ENCODE measurements at places on chromosomes 12 and 14.
A peak's percentile ranks its signal among the peaks of the same experiment; 100 is the strongest.

DNA sequence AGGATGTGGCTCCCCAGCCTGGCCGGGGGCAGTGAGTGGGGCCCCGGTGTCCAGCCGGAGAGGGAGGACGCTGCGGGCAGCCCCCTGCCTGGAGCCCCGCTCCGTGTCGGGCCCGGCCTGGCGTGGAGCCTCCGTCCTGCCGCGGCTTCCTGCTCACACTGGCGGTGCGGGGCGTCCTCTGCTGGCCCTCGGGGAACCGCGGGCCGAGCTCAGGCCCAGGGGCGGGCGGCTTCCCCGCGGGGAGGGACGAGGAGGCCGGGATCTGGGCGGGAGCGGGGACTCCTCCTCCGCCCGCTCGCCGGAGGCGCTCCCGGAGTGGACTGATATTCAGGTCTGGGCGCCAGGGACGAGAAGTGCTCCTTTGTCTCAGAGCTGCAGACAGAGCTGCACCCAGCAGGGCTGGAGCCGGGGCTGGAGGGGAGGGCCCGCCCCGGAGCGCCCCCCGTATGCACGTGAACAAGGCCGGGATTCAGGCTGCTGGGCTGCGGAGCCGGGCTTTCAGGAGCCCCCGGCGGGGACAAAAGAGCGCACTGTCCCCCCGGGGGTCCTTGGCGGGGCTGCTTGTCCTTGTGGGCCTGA lies 2.2 kb downstream of the MMP17 start:
- peak; percentile 40 for DNase-seq

DNA sequence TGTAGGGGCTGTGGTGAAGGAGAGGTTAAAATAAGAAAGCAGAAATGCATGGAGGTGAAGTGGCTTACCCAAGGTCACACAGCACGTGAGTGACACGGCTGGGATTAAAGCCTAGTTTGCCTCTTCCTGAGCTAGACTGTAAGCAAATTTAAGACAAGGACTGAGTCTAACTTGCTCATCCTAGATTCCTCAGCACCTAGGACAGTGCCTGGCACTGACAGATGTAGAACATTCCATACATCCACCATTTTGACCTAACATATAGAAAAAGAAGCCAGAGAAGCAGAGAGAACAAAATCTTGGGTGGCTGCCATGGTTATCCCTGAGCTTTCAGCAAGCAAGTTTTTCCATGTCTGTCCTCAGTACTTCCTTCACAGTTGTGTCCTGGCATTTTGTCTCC lies 110.5 kb downstream of the PAH start:
- DNase-seq: no peak

DNA sequence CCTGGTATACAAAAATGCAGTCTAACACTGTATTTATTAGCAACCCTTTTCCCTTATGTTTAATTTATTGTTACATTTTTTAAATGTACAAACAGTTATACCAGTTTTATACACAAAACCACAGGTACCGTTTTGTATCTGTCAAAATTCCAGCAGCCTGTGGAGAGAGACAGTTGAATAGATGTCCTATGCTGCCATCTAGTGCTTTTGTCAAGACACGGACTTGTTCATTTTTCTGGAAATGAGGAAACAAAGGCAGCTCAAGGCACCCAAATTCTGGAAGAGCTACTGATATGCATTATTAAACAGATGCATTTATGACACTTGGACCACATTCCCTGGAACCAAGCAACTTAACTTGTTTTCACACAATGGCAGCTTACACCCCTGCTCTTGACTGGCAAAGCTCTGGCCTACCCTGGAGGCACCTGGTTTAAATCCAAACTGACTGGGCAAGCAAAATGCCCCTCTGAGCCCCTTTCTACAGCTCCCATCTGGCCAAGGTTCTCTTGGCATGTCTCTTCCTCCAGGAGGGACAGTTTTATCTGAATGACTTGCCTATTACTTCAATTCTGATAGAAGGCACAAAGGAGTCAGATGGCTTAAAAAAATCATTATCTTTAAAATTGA lies 286.9 kb upstream of the PRKD1 start:
- DNase-seq: no peak

DNA sequence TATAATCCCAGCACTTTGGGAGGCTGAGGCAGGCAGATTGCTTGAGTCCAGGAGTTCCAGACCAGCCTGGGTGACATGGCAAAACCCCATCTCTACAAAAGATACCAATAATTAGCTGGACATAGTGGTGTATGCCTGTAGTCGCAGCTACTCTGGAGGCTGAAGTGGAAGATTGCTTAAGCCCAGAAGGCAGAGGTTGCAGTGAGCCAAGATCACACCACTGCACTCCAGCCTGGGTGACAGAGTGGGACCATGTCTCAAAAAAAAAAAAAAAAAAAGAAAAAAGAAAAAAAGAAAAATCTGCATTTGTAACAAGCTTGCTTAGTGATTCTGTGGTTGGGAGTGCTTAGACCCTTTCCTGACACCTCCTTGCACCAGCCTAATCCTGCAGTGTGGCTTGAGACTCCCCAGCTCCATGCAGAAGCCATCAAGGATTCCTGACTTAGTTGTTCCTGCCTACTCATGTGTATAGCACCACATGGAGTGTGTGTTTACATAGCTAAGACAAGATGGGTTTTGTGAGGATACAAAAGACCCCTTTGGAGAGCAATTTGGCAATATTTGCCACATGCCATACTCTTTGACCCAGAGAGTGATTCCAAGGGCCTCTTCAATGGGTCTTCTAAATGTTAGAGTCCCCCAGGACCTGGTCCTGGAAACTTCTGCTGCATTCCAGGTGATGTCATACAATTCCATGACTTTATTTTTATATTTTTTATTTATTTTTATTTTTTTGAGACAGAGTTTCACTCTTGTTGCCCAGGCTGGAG lies 5.1 kb upstream of the TMED10 start:
- DNase-seq: no peak

- peak; percentile 14 for DNase-seq
These were observed 358.9 kb downstream of the PAWR start for GRCh38 chr12:79331870-79332269.

- DNase-seq: no peak
These were observed 55.8 kb downstream of the GALNT4 start for GRCh38 chr12:89468648-89469326.

- no peak for DNase-seq
These were observed 29.5 kb downstream of the CCDC198 start for GRCh38 chr14:57464008-57464730.
